ENCODE measurements at places on chromosomes 2 and 18. TPM values are rescaled to one million over a fixed set of nuclear protein-coding genes. Genes with fewer than 3 reads are reported as not detected.

Gene CCDC150
- total RNA-seq, result 9.2 TPM

Gene SMAD7
- total RNA-seq, result 25.4 TPM

Gene CRYBA2
- not detected for total RNA-seq

Gene GATA6
- not detected for total RNA-seq

Gene MZT2B
- 447 TPM for total RNA-seq

Gene MAP2
- total RNA-seq, result not detected

Gene RAPGEF4
- 0.38 TPM for total RNA-seq

Gene ALPG
- total RNA-seq, result not detected

Gene CYP1B1
- 3.8 TPM for total RNA-seq

Gene TCF23
- not detected for total RNA-seq

Gene TUBB8B
- not detected for total RNA-seq

Gene TGIF1
- 15.9 TPM for total RNA-seq

Gene DPY30
- 56.6 TPM for total RNA-seq

Gene IFIH1
- 23.1 TPM for total RNA-seq

Gene GALNT5
- total RNA-seq, result not detected

Gene POTEC
- not detected for total RNA-seq

Gene TMEM17
- total RNA-seq, result not detected

Gene BUB1
- 82.2 TPM for total RNA-seq

Gene CDK15
- not detected for total RNA-seq

Gene FAM228A
- total RNA-seq, result not detected

Gene RESP18
- total RNA-seq, result not detected

Gene GRP
- not detected for total RNA-seq

Gene PER2
- 14.1 TPM for total RNA-seq

Gene SCN7A
- total RNA-seq, result not detected

Gene SLC38A11
- not detected for total RNA-seq

Gene IGFBP5
- total RNA-seq, result not detected

Gene SLC4A1AP
- 23.3 TPM for total RNA-seq

Gene CHRNG
- not detected for total RNA-seq

Gene CDH20
- total RNA-seq, result not detected

Gene XRCC5
- total RNA-seq, result 263 TPM

Gene TSPYL6
- total RNA-seq, result not detected

Gene DSEL
- 0.07 TPM for total RNA-seq

Gene SRD5A2
- not detected for total RNA-seq
